ENCODE measurements at places on chromosomes 7 and 10.

- no peak for DNase-seq
Observed at GRCh38 chr7:46191776-46192175, 270.7 kb upstream of the IGFBP3 start.

GRCh38 chr10:125692601-125693523, 9.9 kb upstream of the TEX36 start:
- DNase-seq = no peak

- DNase-seq = no peak
Observed at GRCh38 chr10:102245932-102246251, 560 bp downstream of the GBF1 start.

- no peak for DNase-seq
Observed at GRCh38 chr10:28468707-28469483, 64.0 kb upstream of the WAC start.

DNA sequence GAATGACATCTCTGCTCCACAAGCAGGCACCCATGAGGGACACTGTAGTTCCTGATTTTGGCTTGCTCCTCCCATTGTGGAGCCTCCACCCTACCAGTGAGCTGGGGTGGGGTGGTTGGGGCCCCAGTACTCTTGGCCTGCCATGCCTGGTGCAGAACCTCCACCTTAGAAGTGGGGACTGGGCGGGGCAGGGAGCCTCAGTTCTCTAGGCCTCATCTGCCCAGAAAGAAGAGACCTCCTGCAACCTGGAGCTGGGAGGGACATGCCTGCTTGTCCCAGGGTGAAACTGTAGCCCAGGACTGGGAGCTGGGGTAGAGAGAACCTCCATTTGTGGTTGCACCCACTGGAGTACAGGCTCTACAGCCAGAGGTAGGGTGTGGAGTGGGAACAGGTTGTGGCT, 14.4 kb downstream of the RAMP3 start:
- DNase-seq = no peak

All from NCI-H2227 treated with DMSO at 0.1 percent for 48 hours (cell line).